ENCODE measurements at places on chromosomes 1 and 21.

GRCh38 chr1:203662360-203662759 is 35.7 kb downstream of the ATP2B4 start:
- DNase-seq, result no peak

DNA sequence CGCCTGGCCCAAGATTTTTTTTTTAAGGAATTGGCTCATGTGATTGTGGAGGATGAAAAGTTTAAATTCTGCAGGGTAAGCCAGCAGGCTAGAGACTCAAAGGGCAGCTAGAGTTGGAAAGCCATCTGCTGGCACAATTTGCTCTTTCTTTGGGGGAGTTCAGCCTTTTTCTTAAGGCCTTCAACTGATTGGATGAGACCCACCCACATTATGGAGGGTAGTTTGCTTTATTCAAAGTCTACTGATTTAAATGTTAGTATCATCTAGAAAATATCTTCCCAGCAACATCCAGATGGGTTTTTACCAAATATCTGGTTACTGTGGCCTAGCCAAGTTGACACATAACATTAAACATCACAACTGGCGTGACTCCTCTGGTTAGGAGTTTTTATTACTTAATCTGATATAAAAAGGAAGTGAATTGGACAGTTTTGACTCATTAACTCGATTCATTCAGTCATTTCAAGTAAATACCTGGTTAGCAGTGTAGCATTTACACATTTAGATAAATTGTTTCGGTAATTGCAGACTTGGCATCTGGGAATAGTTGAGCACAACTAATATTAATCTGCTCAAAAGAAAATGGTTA is 12.4 kb downstream of the HOOK1 start:
- no peak for DNase-seq

- DNase-seq, result no peak
Measured at GRCh38 chr1:23563003-23563402, 3.7 kb upstream of the ID3 start.

DNA sequence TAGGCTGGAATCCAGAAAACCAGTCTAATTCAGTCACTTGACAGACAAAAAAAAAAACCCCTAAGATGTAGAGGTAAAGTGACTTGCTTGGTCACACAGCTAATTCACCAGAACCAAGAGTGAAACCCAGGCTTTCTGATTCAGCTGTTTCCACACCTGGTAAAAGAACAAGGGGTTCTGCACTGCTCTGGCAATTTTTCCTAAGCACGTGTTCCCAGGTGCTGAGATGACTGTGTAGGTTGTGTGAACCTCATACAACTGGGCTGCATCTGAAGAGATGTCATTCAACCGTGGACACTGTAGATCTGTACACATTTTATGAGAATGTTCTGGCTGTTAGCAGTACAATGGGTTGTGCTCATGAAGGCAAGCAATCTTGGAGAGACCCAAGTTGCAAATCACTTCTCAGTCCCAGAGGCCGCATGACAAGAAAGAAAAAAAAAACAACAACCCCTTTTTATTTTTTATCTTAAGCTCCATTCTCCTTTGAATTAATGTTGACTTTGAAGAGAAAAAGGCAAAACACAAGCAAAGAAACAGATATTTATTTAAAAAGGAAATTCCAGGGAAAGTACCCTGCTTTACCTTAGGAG is 95.4 kb downstream of the INTS7 start:
- DNase-seq, result no peak

- DNase-seq, result no peak
Measured at GRCh38 chr1:158059984-158060383, 66.5 kb downstream of the KIRREL1 start.

- DNase-seq, result no peak
Measured at GRCh38 chr1:117590273-117590925, 15.4 kb upstream of the TENT5C start.

DNA sequence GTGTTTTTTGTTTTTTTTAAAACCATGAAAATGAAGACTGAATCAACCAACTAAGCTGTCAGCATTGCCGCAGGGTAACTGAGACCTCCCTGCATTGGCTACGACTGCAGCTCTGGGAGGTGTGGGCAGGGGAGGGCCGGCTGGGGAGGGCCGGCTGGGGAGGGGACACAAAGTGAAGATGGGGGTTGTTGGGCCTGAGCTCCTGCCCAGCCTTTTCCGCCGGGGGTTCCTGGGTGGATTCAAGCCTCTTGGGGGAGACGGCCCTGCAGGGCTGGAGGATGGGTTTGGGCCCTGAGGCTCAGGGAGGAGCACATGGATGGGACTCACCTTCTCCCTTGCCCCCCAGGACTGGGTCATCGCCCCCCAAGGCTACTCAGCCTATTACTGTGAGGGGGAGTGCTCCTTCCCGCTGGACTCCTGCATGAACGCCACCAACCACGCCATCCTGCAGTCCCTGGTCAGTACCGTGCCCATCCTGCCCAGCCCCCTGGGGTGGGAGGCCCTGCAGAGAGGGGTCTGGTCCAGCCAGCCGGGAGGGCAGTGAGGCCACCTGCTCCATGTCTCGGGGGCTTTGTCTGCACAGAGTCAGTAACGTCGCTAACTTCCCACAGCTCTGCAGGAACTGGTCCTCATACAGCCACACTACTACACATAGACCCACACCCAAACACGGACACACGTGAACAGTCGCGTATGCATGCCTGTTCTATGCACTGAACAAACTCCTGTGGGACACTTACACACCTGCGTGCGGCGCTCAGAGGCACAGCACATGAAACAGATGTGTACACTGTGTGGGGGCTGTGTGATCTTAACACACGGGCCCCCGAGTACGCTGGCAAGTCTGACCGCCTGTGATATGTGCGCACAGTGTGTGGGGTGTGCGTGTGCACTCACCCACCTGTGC is 31.5 kb downstream of the BMP8A start:
- DNase-seq, result no peak

DNA sequence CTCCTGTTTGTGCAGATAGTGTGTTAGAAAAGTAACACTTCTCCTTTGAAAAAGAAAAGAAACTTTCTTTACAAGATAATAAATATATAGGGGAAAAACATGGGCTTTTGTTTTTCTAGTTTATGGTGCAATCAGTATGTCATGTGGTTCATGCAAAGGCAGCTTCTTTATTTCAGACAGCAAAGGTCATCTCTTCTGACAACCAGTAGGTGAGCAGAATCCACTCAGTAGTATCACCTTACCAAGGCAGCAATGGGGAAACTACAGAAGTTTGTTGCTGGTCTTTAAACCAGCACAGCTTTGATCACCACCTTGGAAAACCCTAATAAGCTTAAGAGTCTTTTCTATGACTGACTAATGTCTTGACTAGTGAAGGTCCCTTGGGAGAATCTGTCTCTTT is 13.0 kb upstream of the SAMSN1 start:
- DNase-seq, result no peak

- no peak for DNase-seq
Measured at GRCh38 chr1:237814319-237814924, 76.3 kb downstream of the ZP4 start.

DNA sequence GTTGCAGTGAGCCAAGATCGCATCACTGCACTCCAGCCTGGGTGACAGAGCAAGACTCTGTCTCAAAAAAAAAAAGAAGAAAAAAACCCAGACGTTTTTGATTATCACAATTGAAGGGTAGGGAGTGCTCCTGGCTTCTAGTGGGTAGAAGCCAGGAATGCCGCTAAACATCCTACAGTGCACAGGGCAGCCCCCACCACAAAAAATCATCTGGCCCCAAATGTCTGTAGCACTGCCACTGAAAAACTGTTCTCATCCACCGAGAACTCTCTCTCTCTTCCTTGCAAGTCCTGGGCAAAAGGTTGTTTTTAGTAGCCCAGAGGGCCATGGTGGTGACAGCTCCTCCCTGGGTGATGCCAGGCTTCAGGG is 35.6 kb upstream of the GPR157 start:
- DNase-seq, result no peak

DNA sequence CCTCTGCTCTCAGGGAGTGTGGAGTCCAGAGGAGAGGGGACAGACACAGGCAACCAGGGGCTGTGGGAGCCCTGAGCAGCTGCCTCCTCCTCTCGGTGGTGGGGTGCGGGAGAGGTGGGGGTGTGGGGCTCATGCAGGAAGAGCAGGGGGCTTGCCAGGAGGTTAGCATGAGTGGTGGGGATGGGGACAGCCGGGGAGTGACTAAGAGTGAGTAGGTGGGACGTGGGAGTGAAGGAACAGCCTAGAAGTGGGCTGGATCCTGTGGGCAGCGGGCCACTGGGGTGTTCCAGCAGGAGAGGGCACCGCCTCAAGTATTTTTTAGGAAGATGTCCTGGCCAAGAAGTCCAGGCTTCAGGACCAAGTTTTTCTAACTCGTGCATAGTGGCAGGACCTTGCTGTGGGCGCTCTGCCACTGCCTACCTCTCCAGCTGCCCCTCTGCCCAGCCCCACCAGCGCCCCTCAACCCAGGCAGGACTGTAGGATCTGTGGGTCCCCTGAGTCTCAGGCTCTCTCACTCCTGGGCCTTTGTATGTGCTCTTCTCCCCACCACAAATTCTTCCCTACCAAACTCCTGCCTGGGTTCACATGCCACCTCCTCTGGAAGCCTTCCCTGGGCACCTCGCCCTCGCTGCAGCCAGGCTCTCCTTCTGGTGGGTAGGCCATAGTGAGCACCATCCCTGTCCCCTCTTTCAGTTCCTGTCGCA is 18.8 kb upstream of the LHX4 start:
- DNase-seq, result no peak

DNA sequence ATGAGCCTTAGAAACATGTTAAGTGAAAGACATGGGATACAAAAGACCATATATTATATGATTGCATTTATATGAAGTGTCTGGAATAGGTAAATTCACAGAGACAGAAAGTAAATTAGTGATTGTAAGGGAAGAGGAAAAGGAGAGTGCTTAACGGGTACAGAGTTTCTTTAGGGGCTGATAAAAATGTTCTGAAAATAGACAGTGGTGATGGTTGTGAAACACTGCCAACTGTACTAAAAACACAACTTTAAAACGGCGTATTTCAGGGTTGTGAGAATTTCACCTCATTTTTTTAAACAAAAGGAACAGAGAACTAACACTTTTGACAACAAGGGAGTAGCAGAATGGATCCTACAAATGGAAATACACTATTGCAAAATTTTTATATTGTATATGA is 13.4 kb downstream of the COP1 start:
- no peak for DNase-seq

DNA sequence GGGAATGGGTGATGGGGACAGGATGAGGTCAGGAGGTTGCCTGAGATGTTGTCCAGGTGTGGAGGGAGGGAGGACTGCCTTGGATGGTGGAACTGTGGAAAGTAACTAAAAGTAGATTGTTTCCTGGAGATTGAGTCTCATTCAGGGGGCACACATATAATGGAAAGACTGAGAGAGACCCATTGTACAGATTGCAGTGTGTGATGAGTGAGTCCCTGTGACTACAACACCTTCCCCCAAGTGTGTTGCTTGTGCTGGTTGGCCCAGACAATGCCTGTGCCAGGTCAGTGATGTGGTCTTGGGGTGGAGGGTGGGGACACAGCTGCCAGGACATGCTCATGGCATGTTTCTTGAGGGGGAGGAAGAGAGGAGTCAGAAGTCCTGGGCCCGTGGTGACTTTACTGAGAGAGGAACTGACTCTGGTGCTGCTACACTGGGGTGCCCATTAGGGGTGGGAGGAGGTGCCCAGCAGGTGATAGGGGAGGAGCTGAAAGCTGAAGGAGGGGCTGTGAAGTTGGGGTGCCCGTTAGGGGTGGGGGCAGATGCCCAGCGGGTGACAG is 5.2 kb downstream of the SNAP47 start:
- DNase-seq, result no peak

DNA sequence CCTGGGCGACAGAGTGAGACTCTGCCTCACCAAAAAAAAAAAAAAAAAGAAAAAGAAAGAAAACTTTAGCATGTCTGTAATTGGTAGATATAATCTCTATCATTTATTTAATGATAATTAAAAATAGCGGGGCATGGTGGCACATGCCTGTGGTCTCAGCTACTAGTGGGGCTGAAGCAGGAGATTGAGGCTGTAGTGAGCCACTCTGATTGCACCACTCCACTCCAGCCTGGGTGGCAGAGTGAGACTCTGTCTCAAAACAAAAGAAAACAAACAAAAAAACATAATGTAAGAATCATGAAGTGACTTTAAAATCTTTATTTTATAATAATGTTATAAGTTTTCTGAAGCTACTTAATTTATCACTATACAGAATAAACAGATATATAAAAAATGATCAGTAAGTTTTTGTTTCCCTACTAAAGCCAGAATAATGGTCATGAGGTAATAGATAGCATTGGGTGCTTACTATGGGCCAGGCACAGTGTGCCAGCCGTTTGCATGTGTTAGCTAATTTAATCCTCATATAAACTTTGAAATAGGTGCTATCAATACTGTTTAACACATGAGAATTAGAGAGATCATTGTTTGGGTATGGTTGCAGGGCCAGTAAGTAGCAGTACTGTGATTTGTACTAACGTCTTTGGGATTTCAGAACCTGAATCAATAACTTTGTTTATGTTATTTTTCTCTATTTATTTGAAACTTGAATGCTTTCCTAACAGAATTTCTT is 23.8 kb downstream of the CLIC4 start:
- no peak for DNase-seq

GRCh38 chr1:42463921-42464320 is 835 bp downstream of the CCDC30 start:
- no peak for DNase-seq

DNA sequence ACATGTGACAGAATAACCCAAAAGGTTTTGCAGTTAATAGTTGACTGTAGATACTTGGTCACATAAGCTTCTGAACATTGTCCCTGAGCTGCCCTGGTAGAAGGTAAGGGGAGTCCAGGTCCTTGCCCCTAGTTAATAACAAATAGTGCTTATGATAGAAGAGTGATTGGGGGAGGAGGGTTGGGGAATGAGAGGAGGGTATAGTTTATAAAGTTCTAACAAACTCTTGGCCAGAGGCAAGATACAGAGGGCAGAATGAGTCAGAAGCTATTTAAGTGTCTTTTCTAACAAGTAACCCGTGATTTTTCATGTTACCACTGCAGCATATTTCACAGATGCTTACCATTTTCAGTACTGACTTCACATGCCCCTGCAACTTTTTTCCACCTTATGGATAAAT is 26.7 kb upstream of the MYOCOS start:
- DNase-seq, result no peak

- DNase-seq, result peak; percentile 94
Measured at GRCh38 chr1:41003640-41004220, 17.8 kb downstream of the SLFNL1 start.

GRCh38 chr1:204350857-204351573 is 8.7 kb downstream of the PLEKHA6 start:
- DNase-seq, result peak; percentile 96

DNA sequence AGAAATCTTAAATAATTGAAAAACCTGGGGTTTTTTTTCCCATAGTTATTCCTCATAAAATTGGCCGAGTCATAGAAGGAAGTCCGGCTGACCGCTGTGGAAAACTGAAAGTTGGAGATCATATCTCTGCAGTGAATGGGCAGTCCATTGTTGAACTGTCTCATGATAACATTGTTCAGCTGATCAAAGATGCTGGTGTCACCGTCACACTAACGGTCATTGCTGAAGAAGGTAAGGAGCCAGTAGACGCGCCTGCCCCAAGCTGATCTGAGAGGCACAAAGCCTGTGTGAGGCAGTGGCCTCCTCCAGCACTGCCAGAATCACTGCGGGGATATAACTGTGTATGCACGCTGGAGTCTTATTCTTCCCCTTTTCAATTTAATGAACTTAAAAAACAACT is 100.3 kb downstream of the PHTF1 start:
- DNase-seq, result peak; percentile 33

- no peak for DNase-seq
Measured at GRCh38 chr1:62800825-62801306, 16.9 kb downstream of the ATG4C start.

All from right cardiac atrium (tissue), 5 donors.